ENCODE measurements at places on chromosomes 5 and 9. TPM values are rescaled to one million over a fixed set of nuclear protein-coding genes. Genes with fewer than 3 reads are reported as not detected.

DNA sequence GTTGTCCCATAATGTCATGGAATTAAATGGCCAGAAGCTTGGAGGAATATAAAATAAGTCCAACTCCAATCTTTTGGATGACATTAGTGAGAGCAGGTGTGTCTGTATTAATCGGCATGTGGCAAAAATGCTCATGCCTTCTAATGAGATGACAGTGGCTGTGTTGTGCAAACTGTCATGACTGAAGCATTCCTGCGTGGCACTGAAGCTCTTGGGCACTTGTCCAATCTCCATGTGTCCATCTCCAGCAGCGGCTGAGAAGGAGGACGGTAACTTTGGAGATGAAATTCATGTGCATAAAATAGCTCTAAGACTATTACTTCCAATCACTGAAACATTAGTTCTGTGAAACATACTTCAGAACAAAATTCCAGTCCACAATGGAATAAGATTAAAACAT is 697.5 kb upstream of the GRAMD2B start:
- H3K4me3 ChIP-seq = no peak overlapping the region
- no peak for DNase-seq
- no peak overlapping the region for H3K27ac ChIP-seq
- H3K36me3 ChIP-seq = no peaks in the 10 kb centered on the region
- no peaks in the 10 kb centered on the region for H3K4me1 ChIP-seq

Gene C1QTNF3
- total RNA-seq = 1.0 TPM

Gene UGT3A2
- total RNA-seq = 19.4 TPM

DNA sequence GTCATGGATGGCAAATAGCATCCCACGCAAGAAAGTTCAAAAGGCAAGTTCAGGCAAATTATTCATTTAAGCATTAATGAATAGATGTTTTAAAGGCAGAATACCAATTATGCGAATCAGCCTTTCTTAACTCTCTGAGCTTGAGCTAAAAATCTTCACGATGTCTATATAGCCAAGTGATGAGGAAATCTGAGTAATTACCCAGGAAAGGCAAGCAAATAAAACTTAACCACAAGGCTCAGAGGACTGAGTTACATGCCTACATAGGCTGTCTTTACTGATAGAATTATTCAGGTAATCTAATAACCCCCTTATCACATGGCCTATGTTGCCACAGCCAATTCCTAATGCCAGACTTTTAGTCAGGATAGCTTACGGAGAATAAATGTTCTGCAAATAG is 120.8 kb upstream of the MTAP start:
- H3K4me1 ChIP-seq = no peaks in the 10 kb centered on the region
- no peaks in the 10 kb centered on the region for H3K36me3 ChIP-seq
- no peak overlapping the region for H3K4me3 ChIP-seq
- no peak for DNase-seq

- no peaks in the 10 kb centered on the region for H3K27me3 ChIP-seq
- DNase-seq = no peak
- no peaks in the 10 kb centered on the region for H3K4me1 ChIP-seq
- no peak overlapping the region for H3K4me3 ChIP-seq
- no peaks in the 10 kb centered on the region for H3K36me3 ChIP-seq
- no peak overlapping the region for H3K27ac ChIP-seq
These were observed 174.2 kb upstream of the TBC1D2 start for GRCh38 chr9:98429613-98430012.

Gene HMCN2
- total RNA-seq = 9.1 TPM

Gene TLE1
- total RNA-seq = 91.0 TPM

DNA sequence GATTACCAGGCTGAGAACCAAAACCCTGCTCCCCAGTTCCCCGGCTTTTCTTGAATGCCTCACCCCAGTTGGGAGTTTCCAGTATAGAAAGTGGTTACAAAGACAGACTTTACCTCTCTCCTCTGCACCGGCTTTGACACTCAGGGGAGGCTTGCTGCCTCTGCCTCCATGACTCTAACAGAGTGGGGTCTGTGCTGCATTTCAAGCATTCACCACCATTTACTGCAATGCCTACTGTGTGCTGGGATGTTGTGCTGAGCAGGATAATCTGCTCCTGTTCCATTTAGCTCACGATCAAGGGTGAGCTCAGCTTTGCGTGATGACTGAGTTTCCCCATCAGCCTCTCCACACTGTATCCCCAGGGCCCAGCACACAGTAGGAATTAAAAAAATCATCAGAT is 39.9 kb upstream of the AKNA start:
- no peak overlapping the region for H3K4me3 ChIP-seq
- H3K27ac ChIP-seq = no peak overlapping the region
- no peaks in the 10 kb centered on the region for H3K36me3 ChIP-seq
- no peaks in the 10 kb centered on the region for H3K27me3 ChIP-seq
- no peaks in the 10 kb centered on the region for H3K4me1 ChIP-seq

DNA sequence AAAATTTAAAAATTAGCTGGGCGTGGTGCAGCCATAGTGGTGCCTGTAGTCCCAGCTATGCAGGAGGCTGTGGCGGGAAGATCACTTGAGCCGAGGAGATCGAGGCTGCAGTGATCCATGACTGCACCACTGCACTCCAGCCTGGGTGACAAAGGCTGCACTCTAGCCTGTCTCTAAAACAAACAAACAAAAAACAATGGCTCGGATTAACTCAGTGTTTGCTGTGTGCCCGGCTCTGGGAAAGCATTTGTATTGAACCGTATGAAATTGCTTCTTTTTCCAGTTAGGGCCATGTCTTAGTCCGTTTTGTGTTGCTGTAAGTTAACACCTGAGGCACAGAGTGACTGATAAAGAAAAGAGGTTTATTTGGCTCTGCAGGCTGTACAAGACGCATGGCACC is 62.6 kb downstream of the CFAP77 start:
- no peak overlapping the region for H3K27ac ChIP-seq
- no peaks in the 10 kb centered on the region for H3K4me1 ChIP-seq
- H3K36me3 ChIP-seq = no peaks in the 10 kb centered on the region
- DNase-seq = no peak

DNA sequence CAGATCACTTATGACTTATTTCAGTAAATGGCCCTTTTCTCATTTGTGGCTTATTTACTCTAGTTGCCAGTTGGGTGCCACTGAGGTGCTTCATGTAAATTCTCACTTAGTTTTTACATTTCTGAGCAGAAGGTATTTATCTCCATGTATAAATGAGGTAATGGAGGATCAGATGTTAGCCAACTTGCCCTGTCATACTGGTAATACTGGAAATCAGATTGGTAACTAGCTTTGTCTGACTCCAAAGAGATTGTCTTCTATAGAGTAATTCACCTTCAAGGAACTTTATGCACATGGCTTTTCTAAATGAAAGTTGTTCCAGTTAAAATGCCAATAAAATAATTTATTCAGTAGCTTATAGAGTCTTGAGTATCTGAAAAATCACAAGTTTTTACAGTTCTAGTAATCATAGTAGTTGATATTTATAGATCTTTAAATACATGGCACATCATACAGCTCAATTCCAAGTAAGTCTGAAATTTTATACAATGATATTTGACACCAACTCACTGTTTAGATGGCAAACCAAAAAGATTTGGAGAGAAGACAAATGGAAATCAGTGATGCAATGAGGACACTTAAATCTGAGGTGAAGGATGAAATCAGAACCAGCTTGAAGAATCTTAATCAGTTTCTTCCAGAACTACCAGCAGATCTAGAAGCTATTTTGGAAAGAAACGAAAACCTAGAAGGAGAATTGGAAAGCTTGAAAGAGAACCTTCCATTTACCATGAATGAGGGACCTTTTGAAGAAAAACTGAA is 28.8 kb downstream of the RAB14 start:
- H3K4me1 ChIP-seq = no peaks in the 10 kb centered on the region
- no peak for DNase-seq
- peaks cover 6% of the 10 kb centered on the region for H3K36me3 ChIP-seq
- H3K4me3 ChIP-seq = no peak overlapping the region
- no peaks in the 10 kb centered on the region for H3K27me3 ChIP-seq

DNA sequence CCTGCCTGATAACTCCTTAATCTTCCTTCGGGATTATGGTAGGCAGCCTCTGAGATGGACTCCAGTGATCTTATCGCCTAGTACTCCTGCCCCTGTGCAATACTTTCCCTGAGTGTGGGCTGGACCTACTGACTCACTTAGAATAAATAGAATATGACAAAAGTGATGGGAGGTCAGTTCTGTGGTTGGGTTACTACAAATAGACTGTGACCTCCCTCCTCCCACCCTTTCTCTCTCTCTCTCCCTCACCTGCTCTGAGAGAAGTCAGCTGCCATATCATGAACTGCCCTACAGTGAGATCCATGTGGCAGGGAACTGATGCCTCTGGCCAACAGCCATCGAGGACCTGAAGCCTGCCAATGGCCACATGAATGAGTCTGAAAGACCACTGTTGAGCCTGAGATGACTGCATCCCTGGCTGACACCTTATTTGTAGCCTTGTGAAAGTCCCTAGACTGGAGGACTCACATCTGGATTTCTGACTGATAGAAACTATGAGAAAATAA is 31.7 kb downstream of the NRG2 start:
- no peaks in the 10 kb centered on the region for H3K36me3 ChIP-seq
- no peak overlapping the region for H3K27ac ChIP-seq
- no peak for DNase-seq
- 0 out of 2 replicates have a peak, but pooled peaks cover 2% of the 10 kb centered on the region for H3K27me3 ChIP-seq
- H3K4me3 ChIP-seq = no peak overlapping the region

DNA sequence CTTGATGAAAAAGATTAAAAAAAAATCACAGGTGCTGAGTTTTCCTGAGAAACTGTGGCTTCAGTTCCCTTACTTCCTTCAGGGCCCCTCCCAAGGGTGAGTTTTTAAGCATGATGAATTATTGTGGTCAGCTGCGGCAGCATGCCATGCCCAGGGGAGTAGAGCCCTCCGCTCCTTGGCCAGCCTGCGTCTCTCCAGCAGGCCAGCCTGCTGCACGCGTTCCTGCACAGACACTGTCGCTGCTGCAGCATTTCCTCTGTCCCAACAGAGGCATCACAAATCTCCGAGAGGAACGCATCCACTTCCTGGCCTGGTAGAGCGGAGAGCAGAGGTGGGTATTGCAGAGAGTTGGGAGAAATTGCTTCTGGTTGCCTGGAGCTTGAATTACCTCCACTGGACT is 26.1 kb upstream of the GLRA1 start:
- DNase-seq = no peak
- H3K4me3 ChIP-seq = no peak overlapping the region
- H3K27me3 ChIP-seq = no peaks in the 10 kb centered on the region
- no peaks in the 10 kb centered on the region for H3K36me3 ChIP-seq

GRCh38 chr5:146944764-146945616 is 66.4 kb upstream of the PPP2R2B start:
- DNase-seq = no peak
- H3K27me3 ChIP-seq = no peaks in the 10 kb centered on the region
- no peak overlapping the region for H3K4me3 ChIP-seq
- H3K27ac ChIP-seq = no peak overlapping the region

DNA sequence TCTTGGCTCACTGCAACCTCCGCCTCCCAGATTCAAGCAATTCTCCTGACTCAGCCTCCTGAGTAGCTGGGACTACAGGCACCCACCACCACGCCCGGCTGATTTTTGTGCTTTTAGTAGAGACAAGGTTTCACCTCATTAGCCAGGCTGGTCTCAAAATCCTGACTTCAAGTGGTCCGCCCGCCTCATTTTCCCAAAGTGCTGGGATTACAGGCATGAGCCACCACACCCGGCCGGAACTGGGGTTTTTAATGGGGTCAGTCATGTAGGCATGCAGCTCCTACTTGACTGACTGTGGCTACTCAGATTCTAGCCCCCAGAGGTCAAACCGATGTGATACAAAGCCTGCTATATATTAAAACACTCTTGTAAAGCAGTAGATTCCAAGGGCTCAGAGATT is 631.7 kb downstream of the MAT2B start:
- no peaks in the 10 kb centered on the region for H3K4me1 ChIP-seq
- H3K27ac ChIP-seq = no peak overlapping the region
- no peak overlapping the region for H3K4me3 ChIP-seq
- H3K36me3 ChIP-seq = no peaks in the 10 kb centered on the region

DNA sequence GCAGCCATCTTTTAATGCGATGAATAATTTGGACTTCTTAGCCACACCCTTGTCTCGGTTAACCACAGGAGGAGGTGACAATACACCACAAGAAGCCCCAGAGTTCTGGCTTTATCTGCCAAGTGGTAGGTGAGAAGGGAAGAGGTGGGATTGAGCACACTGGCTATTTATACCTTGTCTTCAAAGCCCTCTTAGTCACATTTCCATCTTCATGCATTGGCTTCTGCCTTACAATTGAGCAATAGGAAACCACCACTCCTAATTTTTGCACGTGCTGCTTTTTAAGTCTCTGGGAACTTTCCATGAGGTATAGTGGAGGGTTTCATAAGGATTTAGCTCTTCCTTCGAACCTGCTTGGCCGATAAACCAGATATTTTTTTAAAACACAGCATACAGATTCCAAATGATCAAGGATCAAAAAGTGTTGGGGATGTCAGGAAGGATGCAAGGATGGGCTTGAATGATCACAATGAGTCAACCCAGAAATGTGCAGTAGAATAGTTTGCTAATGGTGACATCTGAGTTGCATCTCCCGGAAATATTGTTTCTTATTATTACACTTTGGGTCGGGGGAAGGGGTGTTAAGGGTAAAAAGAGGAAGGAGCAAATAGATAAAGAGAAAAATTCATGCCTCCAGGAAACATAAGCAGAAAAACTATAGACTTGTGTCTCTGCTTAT is 25.5 kb downstream of the PLAC8L1 start:
- H3K4me1 ChIP-seq = peaks cover 20% of the 10 kb centered on the region
- H3K36me3 ChIP-seq = no peaks in the 10 kb centered on the region
- H3K4me3 ChIP-seq = no peak overlapping the region
- H3K27ac ChIP-seq = no peak overlapping the region

Gene IL13
- total RNA-seq = not detected

DNA sequence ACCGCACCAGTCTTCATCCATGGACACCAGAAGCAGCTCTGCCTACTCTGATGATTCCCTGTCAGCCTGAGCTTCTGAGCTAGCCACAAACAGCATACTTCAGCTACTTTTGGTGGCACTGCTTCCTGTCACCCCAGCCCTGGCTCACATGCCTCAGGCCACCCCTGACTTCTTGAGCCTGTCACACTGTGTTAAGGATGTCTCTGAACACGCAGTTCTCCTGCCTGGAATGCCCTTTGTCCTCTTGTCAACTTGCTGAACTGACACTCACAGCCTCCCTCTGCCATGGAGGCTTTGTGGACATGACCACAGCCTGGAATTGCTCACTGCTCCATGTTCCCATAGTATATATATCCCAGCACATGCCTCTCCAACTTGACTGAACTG is 7.2 kb downstream of the MACROH2A1 start:
- H3K27me3 ChIP-seq = no peaks in the 10 kb centered on the region
- no peak overlapping the region for H3K27ac ChIP-seq
- DNase-seq = no peak
- no peaks in the 10 kb centered on the region for H3K36me3 ChIP-seq
- 0 out of 2 replicates have a peak, but pooled peaks cover 4% of the 10 kb centered on the region for H3K4me1 ChIP-seq

DNA sequence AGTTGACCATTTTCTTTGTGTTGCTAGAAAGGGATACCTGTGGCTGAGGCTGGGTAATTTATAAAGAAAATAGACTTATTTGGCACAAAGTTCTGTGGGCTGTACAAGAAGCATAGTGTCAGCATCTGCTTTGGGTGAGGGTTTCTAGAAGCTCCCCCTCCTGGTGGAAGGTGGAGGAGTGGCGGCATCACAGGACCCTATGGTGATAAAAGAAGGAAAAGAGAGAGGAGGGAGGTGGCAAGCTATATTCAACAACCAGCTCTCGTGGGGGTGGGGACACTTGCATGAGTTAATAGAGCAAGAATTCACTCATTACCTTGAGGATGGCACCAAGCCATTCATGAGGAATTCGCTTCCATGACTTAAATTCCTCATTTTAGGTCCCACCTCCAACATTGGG is 2041.4 kb upstream of the CDH9 start:
- no peaks in the 10 kb centered on the region for H3K4me1 ChIP-seq
- DNase-seq = peak; percentile 62
- no peak overlapping the region for H3K27ac ChIP-seq
- no peaks in the 10 kb centered on the region for H3K36me3 ChIP-seq
- H3K4me3 ChIP-seq = no peak overlapping the region

Gene PCDHB16
- 5.9 TPM for total RNA-seq

- H3K27ac ChIP-seq = no peak overlapping the region
These were observed 15.1 kb downstream of the TEK start for GRCh38 chr9:27124151-27124550.

Measured in H1 (cell line).